ENCODE measurements at places on chromosomes 1 and 21. TPM values are rescaled to one million over a fixed set of nuclear protein-coding genes. Genes with fewer than 3 reads are reported as not detected.

ILDR2 gene
- 13.7 TPM for total RNA-seq

NPHP4 gene
- 5.7 TPM for total RNA-seq

ZC3H12A gene
- 9.0 TPM for total RNA-seq

DNAJC28 gene
- total RNA-seq = 5.7 TPM

CTSS gene
- 48.1 TPM for total RNA-seq

DNA sequence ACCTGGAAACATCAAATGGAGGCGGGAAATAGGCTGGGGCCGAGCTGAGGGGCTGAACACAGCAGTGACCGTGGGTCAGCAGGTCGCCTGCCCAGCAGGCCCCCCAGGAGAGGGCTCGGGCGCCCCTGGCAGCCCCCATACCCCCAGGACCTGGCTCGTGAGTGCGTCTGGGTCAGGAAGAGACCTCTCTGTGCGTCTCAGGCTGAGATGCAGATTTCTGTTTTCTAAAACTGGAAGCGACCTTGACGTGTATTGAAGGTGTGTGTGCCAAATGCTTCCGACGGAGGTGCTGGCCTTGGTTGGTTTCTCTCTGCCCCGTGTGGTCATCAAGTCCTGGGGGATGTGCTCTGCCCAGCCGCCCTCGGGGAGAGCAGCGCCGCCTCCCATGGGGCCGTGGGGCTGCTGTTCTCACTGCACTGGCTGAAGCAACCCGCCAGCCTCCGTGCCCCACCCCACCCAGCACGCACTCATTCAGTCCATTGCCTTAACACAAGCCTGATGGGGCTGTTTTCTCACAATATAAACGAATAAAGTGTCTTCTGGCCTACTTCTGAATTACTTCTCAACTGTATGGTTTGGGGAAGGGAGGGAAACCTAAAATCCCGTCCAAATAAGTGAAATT, 7.4 kb downstream of the PEX10 start:
- DNase-seq = peak; percentile 56

DNA sequence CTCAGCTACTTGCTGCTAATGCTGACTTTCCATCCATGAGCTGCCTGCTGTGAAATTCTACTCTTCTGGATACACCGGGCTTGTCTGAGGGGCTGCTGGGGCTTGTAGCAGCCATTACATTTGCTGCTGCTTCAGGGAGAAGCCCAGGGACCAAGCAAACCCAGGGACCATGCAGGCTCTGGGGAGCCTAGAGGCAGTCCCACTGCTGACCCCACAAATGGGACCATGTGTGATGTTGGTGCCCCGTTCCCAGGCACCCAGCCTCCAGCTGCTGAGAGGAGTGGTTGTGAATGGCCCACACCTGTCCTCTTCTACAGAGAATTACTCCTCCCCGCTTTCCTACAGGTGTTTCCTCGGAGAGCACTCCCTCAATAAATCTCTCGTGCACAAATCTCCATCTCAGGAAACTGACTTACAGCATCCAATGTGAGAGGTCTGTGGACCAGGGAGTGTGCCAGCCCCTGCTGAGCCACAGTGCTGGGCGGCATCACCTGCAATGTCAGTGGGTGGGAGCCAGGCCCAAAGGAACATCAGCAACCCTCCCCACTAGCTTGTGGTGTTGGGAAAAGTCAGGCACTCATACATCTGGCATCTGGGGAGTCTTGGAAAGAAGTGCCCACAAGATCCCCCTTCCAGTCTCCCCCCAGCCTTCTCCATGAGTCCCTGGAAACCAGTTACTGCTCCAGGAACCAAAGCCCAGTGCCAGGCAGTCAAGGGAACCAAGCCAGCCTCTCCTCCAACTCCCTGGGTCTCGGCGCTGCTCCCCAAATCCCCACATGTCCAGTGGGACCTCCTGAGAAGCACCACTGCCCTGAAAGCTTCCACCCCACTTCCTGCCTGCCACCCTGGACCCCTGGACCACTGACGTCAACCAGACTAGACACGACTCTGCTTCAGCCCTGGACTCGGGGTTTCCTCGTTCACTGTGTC, 65.1 kb downstream of the TCP10L start:
- no peak for DNase-seq

DNA sequence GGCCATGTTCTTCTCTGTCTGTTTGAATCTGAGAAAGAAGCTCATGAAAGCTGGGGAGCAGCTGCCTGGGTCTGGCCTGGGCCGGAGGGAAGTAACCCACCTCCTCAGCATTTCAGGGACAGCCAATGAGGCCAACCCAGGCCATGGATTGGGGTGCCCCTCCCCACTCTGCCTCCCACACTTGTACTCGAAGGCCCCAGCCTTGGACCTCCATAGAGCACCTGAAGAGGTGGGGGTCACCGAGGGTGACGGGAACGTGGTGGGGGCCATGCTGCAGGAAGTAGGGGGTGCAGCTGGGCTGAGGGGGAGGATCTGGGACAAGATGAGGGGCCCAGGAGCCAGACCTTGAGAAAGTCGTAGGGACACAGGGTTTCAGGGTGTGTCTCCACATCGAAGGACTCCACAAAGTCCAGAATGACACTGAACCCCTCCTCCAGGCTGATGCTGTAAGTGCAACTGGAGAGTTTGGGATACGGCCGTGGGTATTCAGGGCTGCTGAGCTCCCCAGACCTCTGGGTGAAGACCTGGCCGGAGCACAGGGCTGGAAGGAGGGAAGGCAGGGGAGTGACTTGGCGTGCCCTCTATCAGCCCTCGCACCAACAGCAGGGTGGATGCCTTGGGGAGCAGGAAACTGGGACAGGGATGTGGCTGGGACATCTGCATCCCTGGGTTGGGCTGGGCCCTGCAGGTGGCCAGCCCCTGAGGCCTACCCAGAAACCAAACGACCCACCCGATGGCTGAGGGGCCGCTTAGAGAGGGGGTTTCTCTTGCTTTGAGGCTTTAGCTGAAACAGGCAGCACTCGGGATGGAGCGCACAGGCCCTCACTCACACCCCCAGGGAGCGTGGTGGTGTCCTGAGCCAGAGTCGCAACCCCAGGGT, 3.8 kb downstream of the MASP2 start:
- DNase-seq = no peak
